Dermis blood vessel endothelial cell (primary cell): ENCODE measurements at places on chromosomes 1 and 21. TPM values are rescaled to one million over a fixed set of nuclear protein-coding genes. Genes with fewer than 3 reads are reported as not detected.

Gene USH2A
- total RNA-seq, result not detected in 2 replicates

Gene SLC9C2
- not detected in 2 replicates for total RNA-seq

DNA sequence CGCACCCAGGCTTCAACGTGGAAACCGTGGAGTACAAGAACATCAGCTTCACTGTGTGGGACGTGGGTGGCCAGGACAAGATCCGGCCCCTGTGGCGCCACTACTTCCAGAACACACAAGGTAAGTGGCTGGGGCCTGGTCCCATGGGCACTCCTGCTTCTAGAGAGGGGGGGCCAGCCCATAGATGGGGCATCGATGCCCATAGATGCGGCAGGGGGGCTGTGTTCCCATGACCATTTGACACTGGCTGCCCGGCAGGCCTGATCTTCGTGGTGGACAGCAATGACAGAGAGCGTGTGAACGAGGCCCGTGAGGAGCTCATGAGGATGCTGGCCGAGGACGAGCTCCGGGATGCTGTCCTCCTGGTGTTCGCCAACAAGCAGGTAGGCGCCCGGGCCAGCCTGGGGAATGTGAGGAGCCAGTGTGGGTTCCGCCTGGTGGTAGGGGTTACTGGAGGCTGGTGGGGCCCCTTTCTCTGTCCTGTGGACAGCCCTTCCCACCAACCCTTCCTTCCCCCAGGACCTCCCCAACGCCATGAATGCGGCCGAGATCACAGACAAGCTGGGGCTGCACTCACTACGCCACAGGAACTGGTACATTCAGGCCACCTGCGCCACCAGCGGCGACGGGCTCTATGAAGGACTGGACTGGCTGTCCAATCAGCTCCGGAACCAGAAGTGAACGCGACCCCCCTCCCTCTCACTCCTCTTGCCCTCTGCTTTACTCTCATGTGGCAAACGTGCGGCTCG, 5.6 kb downstream of the C1orf35 start:
- no peak for DNase-seq

GRCh38 chr1:203307641-203308126, 2.4 kb downstream of the BTG2 start:
- no peak for DNase-seq

- peak; percentile 70 for DNase-seq
Measured at GRCh38 chr1:231420959-231421545, 1.0 kb downstream of the EGLN1 start.
